Activated CD4-positive, alpha-beta T cell treated with anti-CD3 and anti-CD28 coated beads for 4 hours (primary cell): ENCODE measurements at places on chromosomes 6 and 20.

- no peak for DNase-seq
These were observed 22.8 kb downstream of the AMD1 start for GRCh38 chr6:110897433-110897832.

DNA sequence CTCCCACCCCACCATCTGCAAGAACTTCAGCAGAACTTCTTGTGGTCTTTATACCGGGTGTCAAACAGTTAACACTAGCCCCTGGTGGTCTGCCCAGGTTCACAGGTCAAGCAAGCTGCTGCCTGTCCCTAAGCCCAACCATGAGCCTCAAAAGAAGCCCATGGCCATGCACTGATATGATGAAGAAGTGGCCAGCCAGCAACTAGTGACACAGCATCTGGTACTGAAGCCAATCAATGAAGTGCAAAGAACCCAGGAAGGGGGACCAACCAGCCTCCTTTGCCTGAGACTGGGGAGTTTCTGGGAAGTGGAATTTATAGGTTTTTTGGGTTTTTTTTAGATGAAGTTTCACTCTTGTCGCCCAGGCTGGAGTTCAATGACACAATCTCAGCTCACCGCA, 127.8 kb downstream of the MAFB start:
- no peak for DNase-seq

- DNase-seq = no peak
These were observed 113.6 kb upstream of the ID4 start for GRCh38 chr6:19723545-19723944.

GRCh38 chr6:68778356-68779020, 143.4 kb downstream of the ADGRB3 start:
- no peak for DNase-seq

DNA sequence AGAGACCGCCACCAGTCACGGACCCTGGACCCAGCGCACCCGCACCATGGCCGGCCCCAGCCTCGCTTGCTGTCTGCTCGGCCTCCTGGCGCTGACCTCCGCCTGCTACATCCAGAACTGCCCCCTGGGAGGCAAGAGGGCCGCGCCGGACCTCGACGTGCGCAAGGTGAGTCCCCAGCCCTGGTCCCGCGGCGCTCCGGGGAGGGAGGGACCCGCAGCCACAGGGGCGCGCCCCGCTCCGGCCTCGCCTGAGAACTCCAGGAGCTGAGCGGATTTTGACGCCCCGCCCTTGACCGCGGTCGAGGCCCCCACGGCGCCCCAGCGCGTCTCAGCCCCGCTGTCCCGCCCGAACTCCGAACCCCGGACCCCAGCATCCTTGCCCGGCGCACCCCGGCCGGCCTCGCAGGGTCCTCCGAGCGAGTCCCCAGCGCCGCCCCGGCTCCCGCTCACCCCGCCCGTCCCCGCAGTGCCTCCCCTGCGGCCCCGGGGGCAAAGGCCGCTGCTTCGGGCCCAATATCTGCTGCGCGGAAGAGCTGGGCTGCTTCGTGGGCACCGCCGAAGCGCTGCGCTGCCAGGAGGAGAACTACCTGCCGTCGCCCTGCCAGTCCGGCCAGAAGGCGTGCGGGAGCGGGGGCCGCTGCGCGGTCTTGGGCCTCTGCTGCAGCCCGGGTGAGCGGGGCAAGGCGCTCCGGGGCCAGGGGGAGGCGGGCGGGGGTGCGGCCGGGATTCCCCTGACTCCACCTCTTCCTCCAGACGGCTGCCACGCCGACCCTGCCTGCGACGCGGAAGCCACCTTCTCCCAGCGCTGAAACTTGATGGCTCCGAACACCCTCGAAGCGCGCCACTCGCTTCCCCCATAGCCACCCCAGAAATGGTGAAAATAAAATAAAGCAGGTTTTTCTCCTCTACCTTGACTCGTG, at the start of gene OXT:
Gene OXT (plus strand): TSS at position 11 of the 920 bp plus-strand sequence. CDS start 36 bp downstream, at position 47.
- peak; percentile 74 for DNase-seq
